ENCODE measurements at places on chromosomes 11 and 22.

GRCh38 chr11:62143727-62144126, 19.9 kb downstream of the INCENP start:
- no peak for DNase-seq

- DNase-seq: no peak
Measured at GRCh38 chr11:93662175-93662570, 691 bp downstream of the CEP295 start.

GRCh38 chr11:129888451-129888850, 6.9 kb downstream of the NFRKB start:
- DNase-seq: no peak

- DNase-seq: no peak
Measured at GRCh38 chr11:20048246-20048645, 112.0 kb downstream of the DBX1 start.

DNA sequence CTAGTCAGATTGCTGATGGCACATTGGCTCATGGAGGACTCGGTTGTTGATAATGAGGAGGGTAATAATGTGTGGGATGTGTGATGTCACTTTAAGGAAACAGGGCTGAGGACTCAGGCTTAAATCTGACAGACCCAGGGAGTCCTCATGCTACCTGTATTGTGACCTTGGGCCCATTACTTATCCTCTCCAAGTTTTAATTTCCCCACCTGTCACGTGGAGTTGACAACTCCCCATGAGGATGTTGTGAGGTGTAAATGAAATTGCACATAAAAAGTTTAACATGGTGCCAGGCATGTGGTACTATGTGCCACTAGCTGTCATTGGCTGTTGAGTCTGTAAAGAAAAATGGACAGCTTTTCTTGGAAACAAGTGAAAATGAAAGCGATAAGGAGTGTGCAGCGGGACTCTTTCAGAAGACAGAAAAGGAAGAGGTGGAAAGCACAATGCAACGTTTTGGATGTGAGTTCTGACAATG, 15.3 kb downstream of the IL10RA start:
- no peak for DNase-seq

DNA sequence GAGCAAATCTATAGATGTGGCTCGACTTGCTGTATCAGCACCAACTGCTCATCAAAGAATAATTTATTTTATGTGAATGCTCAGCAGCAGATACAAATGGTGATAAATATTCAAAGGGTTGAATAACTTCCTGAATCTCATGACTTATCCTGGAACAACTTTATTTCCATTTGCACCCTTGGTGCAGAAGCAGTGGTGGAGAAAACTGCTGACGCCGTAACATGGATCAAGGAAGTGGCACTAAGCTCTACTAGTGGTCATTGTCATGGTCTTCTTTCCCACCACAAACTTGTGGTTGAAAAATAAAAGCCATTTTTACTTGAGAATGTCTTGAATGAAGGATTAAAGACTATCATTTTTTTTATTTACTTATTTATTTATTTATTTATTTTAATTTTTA, 14.6 kb downstream of the MARK2 start:
- DNase-seq: no peak

GRCh38 chr11:76705826-76706225, 35.3 kb upstream of the LRRC32 start:
- no peak for DNase-seq

DNA sequence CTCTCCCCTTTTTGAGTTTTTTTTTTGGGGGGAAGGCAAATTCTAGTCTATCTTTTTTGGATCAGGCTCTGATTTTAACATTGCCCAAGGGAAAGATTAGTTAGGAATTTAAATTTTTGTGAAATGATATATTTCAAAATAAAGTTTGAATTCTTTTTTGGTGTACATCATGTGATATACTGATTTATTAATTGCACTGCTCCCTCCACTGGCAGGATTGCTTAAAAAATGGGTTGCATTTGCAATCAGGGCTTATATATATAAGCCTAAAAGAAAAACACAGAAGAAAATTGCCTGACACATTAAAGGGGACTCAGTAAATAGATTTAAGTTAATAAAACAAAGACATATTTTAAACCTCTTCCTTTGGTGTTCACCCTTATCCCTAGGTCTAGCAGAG, 1.2 kb downstream of the DYNC2H1 start:
- no peak for DNase-seq

DNA sequence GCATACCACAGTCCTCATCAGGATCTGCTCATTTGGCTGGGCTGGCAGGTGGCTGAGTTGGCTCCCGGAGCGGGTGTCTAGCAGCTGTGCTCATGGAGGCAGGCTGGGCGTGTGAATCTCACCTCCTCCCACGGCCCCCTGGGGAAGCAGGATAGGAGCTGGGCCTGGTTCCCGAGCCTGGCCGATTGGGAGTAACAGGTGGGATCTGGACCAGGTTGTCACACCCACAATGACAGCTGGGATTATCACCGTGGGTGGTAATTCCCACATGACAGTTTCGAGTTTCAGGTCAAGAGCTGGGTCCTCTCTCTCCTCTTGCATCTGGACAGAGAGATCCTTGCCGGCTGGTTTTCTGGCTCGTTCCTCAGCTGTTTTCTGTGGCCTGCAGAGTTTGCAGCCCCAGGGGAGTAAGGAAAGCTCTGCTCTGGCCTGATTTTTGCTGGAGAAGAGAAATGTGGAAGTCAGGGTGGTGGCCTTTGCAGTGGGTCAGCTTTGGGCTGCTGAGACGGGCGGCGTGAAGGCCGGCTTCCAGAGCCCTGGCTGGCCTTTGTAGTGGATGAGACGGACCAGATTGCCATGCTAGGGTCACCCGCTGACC, 57.0 kb downstream of the BCR start:
- DNase-seq: no peak

DNA sequence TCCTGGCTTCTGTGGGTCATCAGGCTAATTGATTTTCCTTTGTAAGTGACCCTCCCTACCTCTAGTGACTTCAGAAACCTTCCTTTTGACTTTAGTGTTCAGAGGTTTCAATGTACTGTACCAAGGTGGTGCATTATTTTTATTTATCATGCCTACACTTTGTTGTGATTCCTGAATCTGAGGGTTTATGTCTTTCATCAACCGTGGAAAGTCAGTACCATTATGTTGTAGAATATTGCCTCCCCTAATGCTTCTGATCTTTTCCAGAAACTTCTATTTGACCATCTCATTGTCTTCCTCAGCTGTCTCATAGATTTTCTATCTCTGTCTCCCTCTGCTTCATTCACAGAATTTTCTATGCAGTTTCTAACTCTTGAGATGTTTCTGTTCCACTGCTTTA, 105.5 kb downstream of the KCNQ1OT1 start:
- no peak for DNase-seq

DNA sequence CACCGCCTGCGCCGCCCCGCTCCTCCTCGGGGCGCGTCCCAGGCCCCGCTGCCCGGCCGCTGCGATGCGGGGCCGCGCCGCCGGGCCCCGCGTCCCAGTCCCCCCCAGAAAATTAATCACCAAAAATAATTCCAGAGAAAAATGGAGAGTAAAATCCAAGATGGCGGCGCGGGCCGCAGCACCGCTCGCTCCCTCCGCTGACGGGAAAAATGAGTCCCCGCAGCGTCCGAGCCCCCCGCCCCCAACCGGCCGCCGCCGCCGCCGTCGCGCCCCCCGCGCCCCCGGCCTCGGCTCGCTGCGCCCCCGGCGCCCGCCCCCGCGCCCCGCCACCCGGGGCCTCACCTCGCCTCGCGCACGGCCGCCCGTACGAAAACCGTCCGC, at the start of gene KMT5B:
Gene KMT5B (minus strand): TSS at position 162 of the 381 bp plus-strand sequence. CDS start 23,220 bp downstream, outside the sequence.
- peak; percentile 77 for DNase-seq
